ENCODE measurements at places on chromosomes 1 and 21.

DNA sequence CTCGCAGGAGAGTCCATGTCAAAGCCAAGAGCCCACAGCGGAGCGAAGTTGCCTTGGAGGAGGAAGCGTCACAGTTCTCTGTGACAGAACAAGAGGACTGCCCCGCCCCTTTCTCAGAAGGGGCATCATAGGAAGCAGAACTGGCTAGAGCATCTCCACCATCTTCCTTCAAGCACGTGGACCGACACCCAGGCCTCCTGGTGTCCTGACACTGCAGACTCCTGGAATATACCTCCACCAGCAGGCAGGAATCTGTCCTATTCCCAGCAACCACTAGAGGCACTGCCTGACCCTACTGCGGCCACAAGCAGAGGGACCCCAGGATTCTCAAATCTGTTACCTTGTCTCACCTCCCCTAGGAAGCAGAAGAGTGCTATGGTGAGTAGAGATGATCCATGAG lies 37.8 kb downstream of the GPA33 start:
- DNase-seq, result peak; percentile 28

- DNase-seq, result peak; percentile 87
Measured at GRCh38 chr1:19033926-19034680, 77.6 kb upstream of the IFFO2 start.

GRCh38 chr21:31255896-31256295 lies 88.2 kb downstream of the TIAM1 start:
- DNase-seq, result no peak

DNA sequence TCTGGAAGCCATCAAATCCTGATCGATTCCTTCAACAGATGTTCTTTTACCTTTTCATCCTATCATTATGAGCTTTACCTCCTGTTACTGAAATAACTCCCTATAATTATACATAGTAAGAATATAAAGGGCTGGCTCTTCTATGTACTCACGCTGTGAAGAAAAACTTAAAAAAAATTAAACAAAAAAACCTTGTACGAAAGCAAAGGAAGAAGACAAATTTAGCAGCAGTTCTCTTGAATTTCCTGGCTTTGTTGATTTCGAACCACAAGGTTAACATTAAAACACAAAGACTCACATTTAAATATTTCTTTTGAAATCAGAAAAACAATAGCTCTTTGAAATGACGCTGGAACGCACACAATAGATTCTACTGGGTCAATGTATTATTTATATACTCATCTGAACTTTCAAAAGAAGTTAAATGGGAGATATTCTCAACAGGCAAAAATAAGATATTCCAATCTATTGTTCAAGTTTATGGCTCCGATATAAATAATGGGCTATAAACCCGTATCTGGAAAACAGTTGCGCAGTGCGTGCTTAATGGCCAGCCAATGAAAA lies 13.6 kb upstream of the SPEN start:
- peak; percentile 84 for DNase-seq

- no peak for DNase-seq
Measured at GRCh38 chr21:44931501-44932407, 8.1 kb upstream of the SLX9 start.

GRCh38 chr1:211928993-211929637 lies 98.6 kb upstream of the LPGAT1 start:
- DNase-seq, result no peak

GRCh38 chr1:226021401-226021800 lies 22.3 kb upstream of the SDE2 start:
- DNase-seq, result no peak

- peak; percentile 67 for DNase-seq
Measured at GRCh38 chr21:39020751-39021477, 162.3 kb downstream of the PSMG1 start.

DNA sequence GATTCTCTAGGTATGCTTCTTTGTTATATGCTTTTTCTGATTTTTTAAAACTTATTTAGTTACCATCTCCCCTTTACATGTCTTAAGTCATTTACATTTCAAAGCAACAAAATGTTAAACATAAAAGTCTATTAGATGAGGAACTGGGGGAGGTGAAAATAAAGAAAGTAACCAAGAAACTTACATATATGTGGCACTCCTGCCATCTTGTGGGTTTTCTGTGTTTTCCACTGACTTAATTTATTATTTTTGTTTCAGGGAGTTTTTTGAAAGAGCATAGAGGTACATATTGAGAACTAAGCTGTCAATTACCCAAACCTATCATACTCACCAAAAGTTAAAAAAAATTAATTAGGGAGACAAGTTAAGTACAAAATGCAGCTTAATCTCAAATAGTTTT lies 1531.1 kb downstream of the MRPL39 start:
- DNase-seq, result no peak

- DNase-seq, result no peak
Measured at GRCh38 chr1:64263335-64263734, 59.9 kb downstream of the UBE2U start.

- DNase-seq, result no peak
Measured at GRCh38 chr1:75710832-75711231, 13.7 kb upstream of the ACADM start.

DNA sequence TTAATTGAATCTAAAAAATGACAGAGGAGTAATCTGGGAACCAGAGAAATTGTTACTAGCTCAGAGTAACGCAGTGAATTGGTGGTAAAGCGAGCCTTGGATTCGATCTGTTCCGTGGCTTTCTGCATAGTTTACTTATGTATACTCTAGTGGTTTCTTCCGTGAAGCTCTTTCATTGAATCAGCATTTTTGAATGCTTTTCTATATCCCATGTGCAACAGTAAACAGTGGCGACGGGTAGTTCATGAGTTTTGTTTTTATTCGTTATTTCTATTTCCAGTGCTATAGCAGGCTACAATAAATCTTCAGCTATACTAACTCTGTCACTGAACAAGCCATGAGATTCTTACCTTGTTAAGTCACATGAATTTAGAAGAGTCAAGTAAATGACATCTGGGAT lies 14.5 kb upstream of the MAP3K7CL start:
- DNase-seq, result no peak

GRCh38 chr1:163914785-163915413 lies 593.1 kb downstream of the NUF2 start:
- no peak for DNase-seq

DNA sequence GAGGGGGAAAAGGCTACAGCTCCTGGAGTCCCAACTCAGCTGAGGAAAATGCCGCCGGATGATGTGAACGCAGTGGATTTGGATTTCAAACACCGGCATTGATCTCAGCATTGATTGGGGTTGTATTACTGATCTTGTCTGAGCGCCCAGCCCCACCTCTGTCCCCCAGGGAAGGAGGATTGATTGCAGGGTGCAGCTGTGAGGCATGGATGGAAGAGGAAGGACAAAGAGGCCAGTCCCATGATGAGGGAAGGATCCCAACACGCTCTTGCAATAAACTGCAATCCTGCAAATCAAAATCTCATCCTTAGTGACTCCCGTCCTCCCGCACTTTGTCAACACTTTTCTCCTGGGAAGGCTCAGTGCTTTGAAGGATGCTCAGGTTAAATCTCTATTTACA lies 242.3 kb upstream of the PROX1 start:
- no peak for DNase-seq

DNA sequence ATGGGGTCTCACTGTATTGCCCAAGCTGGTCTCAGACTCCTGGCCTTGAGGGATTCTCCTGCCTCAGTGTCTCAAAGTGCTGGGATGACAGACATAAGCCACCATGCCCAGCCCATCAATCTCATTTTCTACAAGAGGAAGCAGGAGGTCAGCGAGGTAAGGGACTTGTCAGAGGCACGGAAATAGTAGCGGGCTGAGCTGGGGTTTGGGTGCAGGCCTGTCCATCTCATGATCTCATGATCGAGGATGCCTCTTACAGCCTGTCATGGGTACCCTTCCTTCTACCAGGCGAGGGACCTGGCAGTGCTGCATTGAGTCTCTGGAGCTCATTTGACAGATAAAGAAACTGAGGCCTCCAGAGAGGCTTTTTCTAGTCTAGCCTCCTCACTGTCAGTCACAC lies 28.5 kb upstream of the SCCPDH start:
- no peak for DNase-seq

- no peak for DNase-seq
Measured at GRCh38 chr1:71809085-71809484, 473.3 kb downstream of the NEGR1 start.

GRCh38 chr1:9809100-9809510 lies 14.7 kb downstream of the CLSTN1 start:
- no peak for DNase-seq

- no peak for DNase-seq
Measured at GRCh38 chr1:162704673-162705424, 72.6 kb downstream of the DDR2 start.

GRCh38 chr21:38734646-38735365 lies 70.9 kb upstream of the ETS2 start:
- DNase-seq, result no peak

GRCh38 chr1:244792188-244792850 lies 43.1 kb upstream of the COX20 start:
- peak; percentile 67 for DNase-seq

DNA sequence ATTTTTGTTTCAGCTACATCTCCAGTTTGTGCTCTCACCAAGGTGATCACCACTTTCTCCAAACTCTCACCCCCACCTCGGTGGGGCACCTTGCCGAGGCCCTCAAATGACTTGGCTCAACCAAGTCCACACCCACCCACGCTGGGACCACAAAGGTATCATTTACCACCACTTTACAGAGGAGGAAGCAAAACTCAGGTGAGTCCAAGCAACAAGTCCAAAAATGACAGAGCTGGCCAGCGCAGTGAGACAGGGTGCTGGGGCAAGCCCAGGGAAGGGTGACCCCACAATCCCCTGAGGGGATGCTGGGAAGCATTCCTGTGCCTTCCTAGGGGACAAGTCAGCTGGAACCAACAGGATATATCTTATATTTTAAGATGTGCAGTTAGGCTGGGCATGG lies 24.7 kb downstream of the SSBP3 start:
- DNase-seq, result no peak

- no peak for DNase-seq
Measured at GRCh38 chr1:43021547-43022474, 63.1 kb upstream of the SLC2A1 start.

GRCh38 chr1:23477359-23478144 lies 6.4 kb downstream of the ASAP3 start:
- DNase-seq, result no peak

GRCh38 chr1:17776426-17776825 lies 21.3 kb downstream of the ACTL8 start:
- DNase-seq, result no peak

GRCh38 chr1:232905331-232906034 lies 44.9 kb upstream of the NTPCR start:
- DNase-seq, result no peak
